Astrocyte of the hippocampus (primary cell): ENCODE measurements at places on chromosomes 6 and 20.

DNA sequence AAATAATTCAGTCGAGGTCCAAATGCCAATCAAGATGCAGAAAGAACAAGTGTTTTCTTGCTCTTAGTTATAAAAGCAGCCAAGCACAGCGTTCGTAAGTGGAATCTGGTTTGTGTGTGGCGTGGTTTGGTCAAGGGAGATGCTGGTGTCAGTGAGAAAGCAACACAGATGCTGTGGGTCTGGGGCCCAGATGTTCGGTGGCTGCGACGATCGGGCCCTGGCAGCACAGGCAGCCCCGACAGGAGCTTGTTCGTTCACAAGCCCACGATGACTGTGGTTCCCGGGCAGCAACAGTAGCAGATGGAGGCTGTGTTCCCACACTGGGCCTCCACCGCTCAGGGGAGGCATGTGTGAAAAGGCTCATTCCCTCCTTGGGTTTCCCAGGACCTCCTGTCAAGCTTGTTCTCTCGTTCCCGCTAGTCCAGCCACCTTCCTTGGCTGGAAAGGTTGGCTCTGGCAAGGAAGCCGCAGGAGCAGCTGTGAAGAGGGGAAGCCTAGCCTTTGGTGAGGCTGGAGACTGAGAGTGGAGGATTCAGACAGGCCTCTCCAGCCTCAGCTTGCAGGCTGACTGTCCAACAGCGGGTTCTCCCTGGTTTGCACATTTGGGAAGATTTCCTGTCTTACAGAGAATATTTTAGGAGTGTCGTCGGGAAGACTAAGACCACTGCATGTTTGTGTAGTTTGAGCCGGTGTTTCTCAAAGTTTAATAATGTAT is 304.7 kb downstream of the QKI start:
- no peak for DNase-seq

GRCh38 chr6:25465941-25466340 is 186.1 kb upstream of the SCGN start:
- DNase-seq, result no peak

DNA sequence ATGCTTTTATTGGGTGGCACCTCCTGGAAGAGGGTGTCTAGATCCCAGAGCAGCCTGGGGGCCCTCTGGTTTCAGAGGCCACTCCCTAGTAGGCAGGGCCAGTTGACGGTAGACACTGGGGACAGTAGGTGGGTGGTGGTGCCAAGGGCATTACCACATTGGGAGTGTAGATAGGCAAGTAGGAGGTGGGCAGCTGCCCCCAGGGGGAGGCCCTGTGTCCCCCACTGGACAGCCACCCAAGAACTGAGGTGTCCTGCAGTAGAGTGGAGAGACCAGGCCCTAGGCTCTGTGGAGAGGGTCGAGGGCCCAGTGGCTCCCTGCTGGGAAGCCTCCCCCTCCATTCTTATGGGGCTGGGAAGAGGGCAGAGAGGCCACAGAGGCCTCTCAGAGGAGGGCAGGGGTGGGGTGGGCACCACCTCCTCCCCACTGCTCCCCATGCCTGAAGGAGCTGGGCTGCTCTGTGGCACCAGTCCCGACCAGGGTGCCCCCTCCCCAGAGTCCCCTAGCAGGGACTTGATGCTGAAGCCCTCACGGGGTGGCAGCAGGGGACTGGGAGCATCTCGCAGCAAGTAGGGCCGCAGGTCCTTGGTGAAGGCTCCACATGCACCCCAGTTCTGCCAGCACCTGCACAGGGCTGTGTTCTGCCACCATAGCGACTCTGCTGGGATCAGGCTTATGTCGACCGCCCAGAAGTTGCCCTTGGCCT is 305.0 kb upstream of the KCNQ5 start:
- no peak for DNase-seq

- DNase-seq, result no peak
Observed at GRCh38 chr6:5521322-5521721, 260.0 kb downstream of the FARS2 start.

DNA sequence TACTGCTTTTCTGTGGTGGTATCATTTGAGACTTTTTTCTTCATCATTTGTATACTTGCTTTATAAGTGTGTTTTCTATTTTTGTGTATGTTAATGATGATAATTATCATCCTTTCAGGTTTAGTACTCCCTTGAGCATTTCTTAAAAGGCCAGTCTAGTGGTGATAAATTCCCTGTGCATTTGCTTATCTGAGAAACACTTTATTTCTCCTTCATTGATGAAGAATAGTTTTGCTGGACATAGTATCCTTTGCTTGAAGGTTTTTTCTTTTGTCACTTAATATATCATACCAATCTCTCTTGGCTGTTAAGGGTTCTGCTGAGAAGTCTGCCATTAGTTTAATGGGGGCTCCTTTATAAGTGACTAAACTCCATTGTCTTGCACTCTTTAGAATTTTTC is 123.2 kb upstream of the IRAK1BP1 start:
- DNase-seq, result no peak

GRCh38 chr6:146355521-146356100 is 188.0 kb upstream of the RAB32 start:
- DNase-seq, result no peak

GRCh38 chr6:89567630-89568390 is 70.7 kb downstream of the LYRM2 start:
- DNase-seq, result no peak

- peak; percentile 8 for DNase-seq
Observed at GRCh38 chr6:34602318-34603111, 46.4 kb upstream of the SPDEF start.

- peak; percentile 60 for DNase-seq
Observed at GRCh38 chr20:31674895-31675827, 37.4 kb downstream of the COX4I2 start.

DNA sequence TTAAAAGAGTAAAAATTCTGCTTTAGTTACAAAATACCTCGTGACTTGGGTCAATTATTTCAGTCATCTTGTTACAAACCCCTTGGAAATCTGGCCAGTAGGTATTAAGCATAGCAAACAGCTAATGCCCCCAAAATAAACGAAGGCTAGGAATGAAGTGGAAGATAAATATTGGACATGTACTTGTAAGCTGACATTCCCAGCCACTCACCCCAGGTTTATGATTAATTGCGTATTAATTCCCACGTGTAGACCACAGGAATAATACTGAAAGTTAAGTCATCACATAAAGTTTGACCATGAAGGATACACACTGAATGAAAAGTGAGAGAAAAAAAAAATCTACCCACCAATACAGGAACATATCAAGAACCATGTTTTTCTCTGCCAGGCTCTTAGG is 936.5 kb upstream of the ADGRB3 start:
- peak; percentile 26 for DNase-seq

- peak; percentile 6 for DNase-seq
Observed at GRCh38 chr6:84892671-84893070, 128.3 kb upstream of the TBX18 start.

- DNase-seq, result no peak
Observed at GRCh38 chr6:169208011-169208410, 45.6 kb downstream of the THBS2 start.

DNA sequence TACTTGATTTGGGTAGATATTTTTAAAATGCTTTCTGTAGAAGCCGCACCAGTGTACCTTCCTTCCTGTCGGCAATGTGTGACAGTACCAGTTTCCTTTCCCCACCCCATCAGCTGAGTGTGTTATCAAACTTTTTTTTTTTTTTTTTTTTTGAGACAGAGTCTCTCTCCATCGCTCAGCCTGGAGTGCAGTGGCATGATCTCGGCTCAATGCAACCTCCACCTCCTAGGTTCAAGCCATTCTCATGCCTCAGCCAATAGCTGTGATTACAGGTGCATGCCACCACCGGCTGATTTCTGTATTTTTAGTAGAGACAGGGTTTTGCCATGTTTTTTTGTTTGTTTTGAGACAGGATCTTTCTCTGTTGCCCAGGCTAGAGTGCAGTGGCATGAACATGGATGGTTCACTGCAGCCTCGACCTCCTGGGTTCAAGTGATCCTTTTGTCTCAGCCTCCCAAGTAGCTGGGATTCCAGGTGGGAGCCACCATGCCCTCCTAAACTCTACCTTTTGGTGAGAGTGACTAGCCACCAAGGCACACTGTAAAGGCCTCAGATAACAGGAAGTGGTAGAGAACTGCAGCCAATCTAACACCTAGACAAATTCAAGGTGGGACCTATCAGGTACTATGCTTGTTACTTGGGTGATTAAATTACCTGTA is 26.5 kb upstream of the ZBTB22 start:
- DNase-seq, result no peak

GRCh38 chr6:56683882-56684281 is 41.2 kb upstream of the DST start:
- peak; percentile 79 for DNase-seq

DNA sequence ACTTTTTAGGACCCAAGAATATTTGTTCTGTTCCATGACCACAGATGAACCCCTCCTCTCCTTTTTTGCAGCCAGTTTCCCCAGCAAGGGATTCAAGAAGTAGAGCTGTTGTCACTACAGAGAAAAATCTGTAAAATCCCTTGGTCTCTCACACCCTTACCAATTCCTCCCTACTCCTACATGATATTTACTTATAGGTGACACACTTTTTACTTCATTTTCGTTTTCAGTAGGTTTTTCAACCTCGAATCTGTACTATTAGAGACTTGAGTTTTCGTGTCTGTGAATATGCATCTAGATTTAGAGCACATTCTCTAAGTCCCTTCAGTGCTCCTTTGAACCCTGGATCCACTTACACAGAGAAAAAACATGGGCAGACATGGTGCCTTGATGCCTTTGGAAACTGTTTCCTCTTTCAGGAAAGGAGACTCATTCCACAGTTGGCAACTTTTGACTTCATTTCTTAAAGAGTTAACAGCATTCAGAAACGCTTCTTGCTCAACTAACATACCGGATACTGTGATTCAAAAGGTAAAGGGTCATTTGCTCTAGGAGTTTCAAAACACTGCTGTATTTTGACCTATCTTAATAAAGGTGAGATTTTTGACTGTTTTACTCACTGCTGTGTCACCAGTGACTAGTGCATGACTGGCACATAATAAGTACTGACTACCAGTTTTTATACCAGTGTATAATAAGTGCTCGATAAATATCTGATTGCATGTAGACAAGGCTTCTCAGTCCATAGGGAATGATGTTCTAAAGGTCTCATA is 50.6 kb downstream of the LAMA4 start:
- peak; percentile 41 for DNase-seq

DNA sequence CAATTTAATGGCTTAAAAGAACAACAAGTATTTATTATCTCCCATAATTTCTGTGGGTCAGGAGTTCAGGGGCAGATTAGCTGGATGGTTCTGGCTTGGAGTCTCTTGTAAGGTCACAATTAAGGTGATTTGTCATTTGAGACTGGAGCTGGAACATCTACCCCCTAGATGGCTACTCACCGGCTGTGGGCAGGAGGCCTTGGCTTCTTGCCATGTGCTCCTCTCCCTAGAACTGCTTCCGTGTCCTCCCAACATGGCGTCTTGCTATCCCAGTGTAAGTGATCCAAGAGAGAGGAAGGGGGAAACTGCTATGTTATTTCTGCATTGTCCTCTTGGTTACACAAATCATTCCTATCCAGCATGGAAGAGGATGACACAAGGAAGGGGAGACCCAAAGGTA is 210.2 kb upstream of the ECI2 start:
- DNase-seq, result no peak

DNA sequence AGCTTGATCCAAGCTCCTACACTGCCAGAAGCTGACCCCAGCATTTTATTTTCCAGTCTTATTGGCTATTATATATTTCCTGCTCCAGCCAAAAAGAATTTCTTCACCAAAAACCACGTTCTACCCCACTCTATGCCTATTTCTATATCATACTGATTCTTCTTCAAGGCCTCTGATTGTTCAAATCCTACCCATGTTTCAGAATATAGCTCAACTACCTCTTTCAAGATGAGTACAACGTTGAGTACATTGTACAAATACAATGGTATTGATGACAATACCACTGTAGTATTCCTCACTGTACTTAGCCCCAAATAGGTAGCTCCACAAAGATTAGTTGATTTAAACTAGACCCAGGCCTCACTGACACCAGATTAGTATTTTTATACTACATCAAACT is 31.0 kb downstream of the ASCC3 start:
- no peak for DNase-seq

GRCh38 chr6:145155411-145155810 is 579.9 kb downstream of the EPM2A start:
- DNase-seq, result no peak

DNA sequence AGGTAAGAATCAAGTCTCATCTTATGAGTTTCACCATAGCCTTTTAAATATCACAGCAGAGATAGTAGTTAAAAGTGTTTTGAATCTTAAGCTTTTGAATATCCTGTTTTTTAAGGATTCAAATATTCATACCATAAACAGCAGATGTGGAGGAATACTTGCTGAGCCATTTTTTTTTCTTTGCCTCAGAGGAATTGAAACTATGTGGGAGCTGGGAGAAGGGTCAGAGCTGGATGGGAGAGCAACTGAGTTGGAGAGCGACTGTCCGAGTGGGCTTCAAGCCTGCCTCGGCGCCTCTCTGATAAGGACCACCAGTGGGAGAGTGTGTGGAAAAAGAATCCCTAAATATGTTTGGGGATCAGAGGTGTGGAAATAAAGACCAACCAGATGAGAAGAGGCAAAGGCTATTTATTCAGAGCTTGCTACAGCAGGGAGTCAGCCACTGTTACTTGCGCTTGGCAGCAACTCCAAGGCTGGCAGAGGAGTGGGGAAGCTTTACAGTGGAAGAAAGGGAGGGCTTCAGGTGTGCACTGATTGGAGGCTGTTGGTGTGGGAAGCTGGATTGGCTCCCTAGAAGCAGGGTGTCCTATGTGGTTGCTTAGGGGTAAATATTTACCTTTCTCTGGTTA is 34.3 kb upstream of the MCUR1 start:
- DNase-seq, result peak; percentile 38

DNA sequence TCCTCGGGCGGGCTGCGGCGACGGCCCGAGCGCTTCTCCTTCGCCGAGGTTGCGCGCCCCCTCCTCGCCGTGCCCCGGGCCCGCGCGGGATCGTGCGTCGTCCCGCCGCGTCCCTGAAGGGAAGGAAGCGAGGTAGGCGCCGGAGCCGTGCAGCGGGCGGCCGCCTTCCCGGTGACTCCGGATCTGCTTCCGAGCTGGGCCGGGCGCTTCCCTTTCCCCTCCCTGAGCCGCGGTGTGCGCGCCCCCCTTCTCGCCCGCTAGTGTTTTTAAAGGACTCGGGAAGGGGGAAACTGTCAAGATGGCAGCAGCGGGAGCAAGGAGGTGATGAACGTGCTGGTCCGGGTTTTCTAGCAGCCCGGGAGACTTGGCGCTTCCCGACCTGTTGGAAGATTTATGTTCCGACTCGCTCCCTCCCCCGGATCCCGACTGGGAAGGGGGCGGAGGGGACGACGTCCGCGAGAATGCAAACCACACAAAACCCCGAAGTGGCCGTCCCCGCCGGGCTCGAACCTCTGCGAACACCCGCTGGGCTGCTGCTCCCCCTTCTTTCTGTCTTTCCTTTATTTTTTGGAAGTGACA is 744 bp upstream of the FOXO3 start:
- DNase-seq, result peak; percentile 88

DNA sequence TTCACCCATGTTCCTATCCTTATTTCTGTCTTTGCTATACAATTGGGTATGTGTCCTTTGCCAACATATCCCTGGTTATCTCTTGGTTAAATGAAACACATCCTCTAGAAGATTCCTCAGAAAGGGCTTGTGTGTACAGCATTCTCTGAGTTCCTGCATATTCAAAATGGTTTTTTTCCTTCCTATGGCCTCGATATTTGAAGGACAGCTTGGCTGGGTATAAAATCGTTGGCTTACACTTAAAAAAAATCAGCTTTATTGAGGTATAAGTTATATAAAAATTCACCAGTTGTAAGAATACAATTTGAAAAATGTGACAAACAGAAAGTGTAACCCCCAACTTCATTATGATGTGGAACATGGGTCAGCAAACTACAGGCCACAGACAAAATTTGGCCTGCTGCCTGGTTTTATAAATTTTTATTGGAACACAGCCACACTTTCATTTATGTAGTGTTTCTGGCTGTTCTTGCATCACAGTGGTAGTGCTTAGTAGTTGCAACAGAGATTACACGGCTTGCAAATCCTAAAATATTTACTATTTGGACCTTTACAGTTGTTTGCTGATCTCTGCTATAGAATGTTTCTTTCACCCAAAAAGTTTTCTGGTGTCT is 16.7 kb downstream of the PCMT1 start:
- peak; percentile 60 for DNase-seq
